ENCODE measurements at places on chromosomes 11 and 22.

GRCh38 chr22:46721501-46722085 lies 16.5 kb downstream of the CERK start:
- no peak for DNase-seq

DNA sequence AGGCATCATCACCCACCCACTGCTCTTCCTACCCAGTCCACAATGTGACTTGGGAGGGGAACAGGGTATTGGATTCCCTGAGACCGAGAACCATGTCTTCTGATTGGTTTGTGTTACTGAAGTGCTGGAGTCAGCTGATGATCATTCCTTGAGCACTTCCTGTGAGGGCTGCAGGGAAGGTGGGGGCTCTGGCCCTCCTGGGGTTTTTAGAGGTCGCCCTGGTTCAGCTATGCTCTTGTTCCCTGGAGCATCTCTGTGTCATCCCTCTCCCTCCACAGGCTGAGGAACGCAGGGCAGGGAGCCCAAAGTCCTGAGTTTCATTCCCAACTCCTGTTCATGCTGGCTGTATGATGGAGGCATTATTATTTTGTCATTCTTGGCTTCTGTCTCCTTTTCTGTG lies 6.7 kb downstream of the ZC3H7B start:
- no peak for DNase-seq

GRCh38 chr11:103744496-103745153 lies 291.8 kb upstream of the DDI1 start:
- DNase-seq: no peak

DNA sequence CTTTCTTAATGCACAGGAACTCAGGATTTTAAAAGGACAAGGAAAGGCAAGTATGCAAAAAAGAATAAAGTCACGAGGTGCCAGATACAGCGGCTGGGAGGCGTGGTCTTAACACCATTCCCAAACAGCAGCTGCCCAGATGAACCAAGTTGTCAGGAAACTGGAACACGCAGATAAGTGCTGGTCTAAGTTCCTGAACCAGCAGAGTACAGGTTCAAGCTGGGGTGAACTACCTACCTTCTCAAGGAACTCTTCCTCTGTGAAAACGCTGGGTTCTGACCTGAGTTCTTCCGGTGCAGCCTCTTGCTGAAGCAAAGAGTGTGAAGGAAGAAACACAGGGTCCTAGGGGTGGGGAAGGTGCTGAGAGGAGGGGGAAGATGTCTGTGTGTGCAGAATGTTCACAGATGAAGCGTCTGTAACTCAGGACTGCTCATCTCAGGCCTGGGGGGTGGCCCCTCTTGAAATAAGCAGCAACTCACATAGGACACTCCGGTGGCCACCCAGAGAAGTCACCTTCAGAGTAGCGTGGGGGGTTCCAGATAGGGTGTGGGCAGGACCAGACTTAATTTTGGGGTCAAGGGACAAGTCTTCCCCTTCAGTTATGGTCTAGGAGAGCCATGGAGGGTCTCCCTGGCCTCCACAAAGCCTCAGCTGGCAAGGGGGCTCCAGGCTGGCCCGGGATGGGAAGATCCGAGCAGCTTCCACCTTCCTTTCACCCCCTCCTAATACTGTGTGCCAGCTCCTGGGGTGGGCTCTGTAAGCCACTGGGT lies 3.2 kb downstream of the TPST2 start:
- no peak for DNase-seq

DNA sequence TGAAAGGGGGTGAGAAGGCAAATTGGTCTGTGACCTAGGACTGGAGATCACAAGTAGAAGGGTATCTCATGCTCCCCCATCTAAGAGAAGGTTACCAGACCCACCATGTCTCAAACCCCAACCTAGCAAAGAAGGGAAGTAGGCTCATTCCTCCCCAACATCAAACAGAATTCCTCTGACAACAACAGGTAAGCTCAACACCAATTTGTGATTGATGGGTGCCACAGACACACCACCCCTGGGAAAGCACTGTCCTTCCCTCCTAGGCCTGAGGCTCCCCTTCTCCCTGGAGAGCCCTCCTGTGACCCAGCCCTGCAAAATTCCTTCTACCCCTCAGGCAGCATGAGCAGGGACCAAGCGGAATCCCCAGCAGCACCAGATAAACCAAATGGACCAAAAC lies 154.3 kb downstream of the BUD13 start:
- no peak for DNase-seq
